Activated naive CD4-positive, alpha-beta T cell (primary cell): ENCODE measurements at places on chromosomes 4 and X.

DNA sequence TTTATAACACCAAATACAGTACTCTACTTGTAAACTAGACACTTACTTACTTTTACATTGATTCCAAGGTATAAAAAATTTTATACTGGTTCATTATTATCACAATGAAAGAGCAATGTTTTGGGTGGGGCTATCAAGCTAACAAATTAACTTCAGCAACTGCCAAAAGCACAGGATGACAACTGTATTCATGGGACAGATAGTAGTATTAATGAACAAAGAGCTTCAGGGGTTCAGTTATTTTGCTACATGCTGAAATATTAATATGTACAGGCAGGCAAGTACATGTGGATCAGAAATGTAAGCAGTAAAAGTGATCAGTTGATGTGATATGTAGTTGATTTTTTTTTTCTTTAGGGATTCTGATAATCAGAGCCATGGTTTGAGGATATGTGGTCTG, 112.9 kb downstream of the NAA11 start:
- DNase-seq = no peak

GRCh38 chr4:185541251-185541727, 6.0 kb upstream of the PDLIM3 start:
- no peak for DNase-seq

DNA sequence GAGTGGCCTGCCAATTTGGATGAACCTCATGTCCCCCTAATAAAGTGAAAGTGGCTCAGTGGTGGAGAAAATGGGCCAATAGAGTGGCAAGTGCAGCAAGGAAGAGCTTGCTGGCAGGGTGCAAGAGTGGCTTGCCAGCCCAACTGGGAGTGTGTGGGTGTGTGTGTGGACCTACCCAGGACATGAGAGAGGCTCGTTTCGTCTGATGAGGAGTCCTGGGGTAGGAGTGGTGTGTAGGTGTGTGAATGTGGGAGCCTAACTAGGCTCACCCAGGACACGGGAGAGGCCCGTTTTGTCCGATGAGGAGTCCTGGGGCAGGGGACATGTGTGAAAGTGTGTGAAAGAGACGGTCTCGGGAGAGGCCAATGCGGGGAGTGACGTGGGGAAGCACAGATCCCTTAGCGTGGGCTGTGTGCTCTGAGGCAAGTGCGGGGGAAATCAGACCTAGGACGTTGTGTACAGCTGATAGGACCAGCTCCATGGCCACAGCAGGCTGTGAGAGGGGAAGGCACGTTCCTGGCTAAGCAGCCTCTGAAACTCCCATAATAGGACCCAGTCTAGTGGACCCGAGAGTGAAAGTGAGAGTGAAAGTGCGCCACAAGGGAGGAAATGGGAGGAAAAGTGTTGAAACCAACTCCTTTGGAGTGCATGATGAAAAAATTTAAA, 5.3 kb downstream of the GAGE10 start:
- no peak for DNase-seq

GRCh38 chr4:15354371-15355297, 73.2 kb upstream of the C1QTNF7 start:
- no peak for DNase-seq

GRCh38 chr4:128337863-128338262, 50.2 kb upstream of the PGRMC2 start:
- DNase-seq = no peak

DNA sequence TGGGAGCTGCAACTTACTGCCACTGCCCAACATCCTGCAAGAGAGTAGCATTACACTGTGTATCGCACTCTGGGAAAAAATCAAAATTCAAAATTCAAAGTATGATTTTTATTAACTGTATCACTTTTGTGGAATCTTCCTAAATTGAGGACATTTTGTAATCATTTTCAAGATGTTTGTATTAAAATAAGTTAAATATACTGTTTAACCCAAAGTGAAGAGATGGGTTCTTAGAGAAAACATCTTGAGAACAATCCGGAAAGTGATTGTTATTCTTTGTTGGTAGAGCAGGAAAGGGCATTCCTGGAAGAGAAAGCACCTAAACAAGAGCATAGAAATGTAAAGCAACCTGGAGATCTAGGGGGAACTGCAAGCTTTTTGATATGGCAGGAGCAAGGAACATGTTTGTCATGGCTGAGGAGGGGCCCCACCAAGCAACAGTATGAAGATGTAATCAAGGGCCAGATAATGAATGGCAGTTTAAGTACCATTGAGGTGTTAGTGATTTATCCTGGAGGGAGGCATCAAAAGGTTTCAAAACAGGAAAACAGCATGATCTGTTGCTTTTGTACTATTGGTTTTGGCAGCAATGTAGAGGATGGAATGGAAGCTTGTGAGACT, 14.1 kb upstream of the SEC24D start:
- DNase-seq = no peak

GRCh38 chr4:183350317-183351071, 28.3 kb upstream of the CLDN24 start:
- no peak for DNase-seq

GRCh38 chr4:96841801-96842200, 1001.9 kb downstream of the PDHA2 start:
- DNase-seq = no peak

DNA sequence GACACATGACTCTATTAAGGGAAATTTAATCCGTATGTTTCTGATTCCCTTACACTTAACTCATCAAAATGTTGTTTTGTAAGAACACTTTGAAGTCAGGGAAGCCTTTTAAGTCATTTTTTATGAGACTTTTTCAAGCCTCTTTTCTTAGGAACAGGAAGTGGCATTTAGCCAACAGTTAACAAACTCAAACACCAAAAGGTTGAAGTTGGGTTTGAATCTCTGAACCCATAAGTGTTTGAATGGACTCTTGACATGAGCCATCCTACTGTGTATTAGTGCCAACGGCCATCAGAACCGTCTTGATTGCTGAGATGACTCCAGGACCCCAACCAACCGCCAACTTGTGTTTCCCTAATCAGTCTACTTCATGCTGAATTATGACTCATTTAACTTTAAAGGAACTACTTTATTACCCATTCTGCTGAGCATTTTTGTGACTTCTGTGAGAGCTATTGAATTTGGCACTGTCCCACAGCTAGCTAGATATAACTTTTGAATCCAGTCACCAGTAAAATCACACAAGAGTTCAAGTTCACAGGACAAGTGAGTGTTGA, 209.1 kb upstream of the FAT1 start:
- DNase-seq = no peak

GRCh38 chr4:20529691-20530090, 170.6 kb upstream of the PACRGL start:
- no peak for DNase-seq

DNA sequence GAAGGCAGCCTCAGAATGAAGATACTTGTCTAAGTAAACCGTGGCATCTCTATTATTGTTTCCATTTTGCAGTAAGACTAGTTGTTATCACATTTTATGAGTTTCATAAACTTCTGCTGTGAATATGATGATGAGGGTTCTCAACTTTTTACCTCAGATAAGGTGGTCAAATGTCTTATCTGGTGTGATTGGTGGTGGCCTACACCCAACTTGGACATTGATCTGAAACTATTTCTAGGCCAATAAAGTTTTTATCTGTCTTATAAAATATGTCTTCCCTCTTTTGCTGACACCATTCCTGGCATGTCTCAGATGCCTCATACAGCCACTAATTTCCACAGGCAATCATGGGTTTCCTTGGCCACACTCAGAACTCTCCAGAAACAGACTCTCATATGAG, 480.3 kb upstream of the NR3C2 start:
- no peak for DNase-seq
